GDM1 (cell line): ENCODE measurements at places on chromosomes 4 and X.

DNA sequence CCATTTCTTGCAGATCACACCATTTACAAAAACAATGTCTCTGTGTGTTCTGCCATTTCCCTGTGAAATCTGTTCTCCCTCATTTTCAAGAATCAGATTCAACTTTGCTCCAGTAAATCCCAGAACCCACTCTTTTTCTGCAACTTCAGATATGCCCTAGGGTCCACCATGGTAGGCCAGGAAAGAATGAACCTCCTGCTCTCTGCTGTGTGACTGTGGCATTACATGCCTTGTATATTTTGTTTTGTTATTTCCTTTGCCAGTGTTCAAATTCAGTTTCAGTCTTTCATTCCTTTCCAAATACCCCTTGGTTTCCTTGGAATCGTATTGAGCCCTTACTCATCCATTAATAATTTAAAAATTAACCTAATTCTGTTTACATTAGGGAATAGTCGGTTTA is 290.2 kb upstream of the VCX start:
- DNase-seq, result no peak

- DNase-seq, result no peak
These were observed 173.5 kb downstream of the NPFFR2 start for GRCh38 chr4:72205298-72205697.

DNA sequence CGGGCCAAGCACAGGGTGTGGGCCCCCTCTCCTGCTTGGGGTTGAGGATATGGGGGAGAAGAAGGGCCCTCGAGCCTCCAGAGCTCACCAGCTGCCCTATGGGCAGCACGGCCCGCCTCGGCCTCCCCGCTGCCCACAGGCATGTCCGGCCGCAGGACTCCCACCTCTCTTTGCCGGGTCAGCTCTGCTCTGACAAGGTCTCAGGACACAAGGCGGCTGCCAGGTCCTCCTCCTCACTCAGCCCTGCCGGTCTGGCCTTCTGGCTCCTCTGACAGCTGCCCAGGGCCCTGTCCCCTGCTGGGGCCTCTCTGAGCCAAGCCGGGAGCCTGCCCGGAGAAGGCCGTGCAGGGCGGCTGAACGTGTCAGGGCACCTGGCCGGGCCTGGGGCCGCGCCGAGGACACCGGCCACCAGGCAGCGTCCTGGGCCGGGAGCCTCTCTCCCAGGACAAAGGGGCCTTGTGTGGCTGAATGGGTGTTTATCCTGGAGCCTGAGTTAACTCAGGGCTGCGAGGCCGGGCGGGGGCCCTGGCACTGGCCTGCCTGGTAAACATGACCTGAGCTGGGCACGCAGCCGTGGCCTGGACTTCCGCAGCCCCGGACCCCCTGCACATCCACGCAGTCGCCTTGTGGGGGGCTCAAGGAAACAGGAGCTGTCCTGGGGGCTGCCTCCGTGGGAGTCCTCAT is 25.7 kb downstream of the TACC3 start:
- DNase-seq, result no peak

DNA sequence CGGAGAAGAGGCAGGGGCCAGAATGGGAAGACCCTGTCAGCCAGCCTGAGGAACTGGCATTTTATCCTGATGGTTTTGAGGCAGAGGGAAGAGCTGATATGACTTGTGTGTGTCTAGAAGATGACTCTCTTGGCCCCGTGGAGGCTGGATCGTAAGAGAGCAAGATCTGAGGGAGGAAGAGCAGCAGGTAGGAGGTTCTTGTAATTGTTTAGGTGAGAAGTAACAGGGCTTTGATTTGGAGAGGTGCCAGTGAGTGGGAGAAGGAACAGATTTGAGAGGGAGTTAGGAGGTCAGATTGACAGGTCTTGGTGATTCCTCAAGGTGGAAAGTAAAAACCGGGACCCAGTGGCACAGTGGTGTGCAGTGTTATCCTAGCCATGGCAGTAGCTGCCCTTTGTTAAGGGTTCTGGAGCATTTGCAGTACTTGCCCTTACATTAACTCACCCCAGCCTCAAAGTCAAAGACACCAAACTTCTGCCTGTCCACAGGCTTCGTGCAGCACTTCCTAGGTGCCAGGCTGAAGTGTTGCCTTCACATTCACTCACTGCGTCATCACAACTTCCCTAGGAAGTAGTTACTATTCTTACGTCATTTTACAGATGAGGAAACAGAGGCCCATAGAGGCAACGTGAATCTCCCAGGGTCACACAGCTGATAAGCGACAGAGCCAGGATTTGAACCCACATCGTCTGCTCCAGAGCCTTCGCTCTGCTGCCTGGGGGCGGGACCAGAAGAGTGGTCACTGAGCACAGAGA is 23.7 kb downstream of the RTL5 start:
- no peak for DNase-seq

DNA sequence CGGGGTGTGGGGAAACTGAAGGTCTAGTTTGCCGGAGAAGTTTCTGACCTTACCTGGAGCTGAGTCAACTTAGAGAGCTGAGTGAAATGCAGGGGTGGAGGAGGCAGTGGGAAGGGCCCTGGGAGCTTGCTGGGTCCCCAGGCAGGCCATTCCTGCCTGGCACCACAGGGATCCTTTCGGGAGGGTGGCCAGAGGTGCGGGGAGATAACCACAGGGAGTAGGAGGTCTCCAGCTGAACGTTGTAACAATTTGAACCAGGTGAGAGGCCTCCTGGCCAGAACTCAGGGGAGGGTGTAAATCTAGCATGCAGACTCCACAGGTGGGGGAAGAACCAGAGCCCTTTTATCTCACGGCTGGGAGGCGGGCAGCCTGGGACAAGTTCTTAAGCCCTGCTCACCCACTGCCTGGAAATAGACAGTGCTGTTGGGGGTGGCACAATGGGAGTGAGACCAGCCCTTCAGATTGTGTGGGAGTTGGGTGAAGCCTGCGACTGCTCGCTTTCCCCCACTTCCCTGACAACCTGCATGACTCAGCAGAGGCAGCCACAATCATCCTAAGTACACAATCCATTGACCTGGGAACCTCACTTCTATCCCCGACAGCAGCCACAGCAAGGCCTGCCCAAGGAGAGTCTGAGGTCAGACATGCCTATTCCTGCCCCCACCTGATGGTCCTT is 247.4 kb downstream of the ADGRA3 start:
- no peak for DNase-seq
